ENCODE measurements at places on chromosomes 16 and 17.

GRCh38 chr16:78288888-78289287, 189.4 kb downstream of the WWOX start:
- DNase-seq, result no peak

DNA sequence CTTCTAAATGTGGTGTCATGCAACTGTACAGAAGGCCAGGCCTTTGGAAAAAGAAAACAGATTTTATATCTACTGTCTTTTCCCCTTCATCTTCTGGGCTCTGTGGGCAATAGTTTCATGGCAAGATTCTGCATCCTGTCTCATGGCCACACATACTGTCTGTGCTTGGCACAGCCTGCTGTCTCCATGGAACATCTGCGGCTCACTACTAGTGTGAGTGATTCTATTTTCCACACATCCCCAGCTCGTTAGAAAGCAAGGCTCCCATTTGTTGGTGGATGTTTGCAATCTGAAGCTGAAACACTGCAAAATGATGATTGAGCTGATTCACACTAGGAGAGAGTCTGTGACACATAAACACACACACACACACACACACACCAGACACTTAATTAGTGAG, 32.4 kb downstream of the CACNG3 start:
- DNase-seq, result no peak

- DNase-seq, result no peak
Observed at GRCh38 chr16:14248791-14249190, 177.7 kb downstream of the MRTFB start.

DNA sequence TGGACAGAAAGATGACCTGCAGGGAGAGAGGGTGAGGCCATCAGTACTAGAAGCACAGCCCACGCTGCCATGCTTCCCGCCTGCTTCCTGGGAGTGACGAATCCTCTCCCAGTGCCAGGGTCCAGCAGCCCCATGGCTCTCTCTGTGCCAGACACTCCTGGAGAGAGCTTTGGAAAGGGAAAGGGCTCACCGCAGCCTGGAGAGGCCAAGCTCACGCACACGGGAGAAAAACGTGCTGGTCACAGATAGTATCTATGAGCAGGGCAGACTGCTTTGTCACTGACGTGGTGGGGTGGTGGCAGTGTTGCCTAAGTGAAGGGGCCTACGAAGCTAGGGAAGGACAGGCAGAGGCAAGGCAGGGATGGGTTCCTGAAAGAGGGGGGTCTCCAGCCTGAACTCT, 5.4 kb downstream of the WBP2 start:
- no peak for DNase-seq

GRCh38 chr17:48589831-48590606, at the start of gene HOXB3:
TSS of gene HOXB3 (minus strand) at chr17:48590241. CDS start at chr17:48552474, 37,767 bp downstream.
- DNase-seq, result no peak

DNA sequence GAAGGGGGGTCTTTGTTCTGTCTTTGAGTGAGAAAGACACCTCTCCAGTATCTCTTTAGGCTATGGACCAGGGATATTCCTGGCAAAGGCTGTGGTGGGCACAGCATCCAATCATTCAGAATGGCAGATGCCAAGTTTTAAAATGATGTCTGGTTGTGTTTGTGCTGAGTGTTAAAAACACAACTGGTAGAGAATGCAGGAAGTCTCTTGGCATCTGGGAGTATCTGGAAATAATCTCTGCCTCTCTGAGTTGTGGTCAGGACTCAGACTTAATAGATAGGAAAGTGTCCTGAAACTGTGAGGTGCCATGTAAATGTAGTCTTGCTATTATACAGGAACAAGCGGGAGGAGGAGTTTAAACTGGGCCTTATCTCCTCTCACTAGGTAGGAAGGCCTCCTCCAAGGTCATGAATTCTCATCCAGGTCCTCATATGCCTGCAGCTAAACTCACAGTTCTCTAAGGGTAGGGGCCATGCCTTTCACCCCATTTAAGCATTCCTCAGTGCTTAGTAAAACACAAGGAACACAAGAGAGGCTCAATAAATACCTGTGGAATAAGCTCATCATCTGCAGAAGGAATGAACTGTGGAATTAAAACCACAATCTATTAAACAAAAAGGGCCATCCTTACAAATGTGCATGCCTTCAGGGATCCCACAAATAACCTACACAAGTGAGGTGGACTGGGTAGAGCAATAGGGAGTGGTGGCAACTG, 317.6 kb downstream of the CBLN1 start:
- DNase-seq, result no peak

DNA sequence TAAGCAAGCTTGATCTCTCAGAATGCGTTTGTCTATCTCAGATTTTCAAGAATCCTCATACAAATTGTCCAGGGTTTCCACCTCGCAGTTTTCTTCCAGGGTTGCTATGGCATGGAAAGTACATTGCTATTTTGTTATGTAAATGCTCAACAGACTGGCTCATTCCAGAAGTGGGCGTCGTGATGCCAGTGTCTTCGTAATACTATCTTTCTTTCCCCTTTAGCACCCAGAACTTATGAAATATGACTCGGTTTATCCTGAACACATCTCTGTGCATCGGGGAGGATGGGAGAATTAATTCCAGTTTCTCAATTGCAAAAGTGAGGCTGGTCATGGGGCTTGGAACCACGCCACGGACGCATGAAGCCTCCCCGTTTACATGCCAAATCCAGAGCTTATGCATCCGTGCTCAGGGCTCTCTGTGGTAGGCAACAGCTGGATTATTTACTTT, 405.0 kb downstream of the WWOX start:
- peak; percentile 83 for DNase-seq

GRCh38 chr17:18368946-18369345, 5.6 kb upstream of the SHMT1 start:
- no peak for DNase-seq

DNA sequence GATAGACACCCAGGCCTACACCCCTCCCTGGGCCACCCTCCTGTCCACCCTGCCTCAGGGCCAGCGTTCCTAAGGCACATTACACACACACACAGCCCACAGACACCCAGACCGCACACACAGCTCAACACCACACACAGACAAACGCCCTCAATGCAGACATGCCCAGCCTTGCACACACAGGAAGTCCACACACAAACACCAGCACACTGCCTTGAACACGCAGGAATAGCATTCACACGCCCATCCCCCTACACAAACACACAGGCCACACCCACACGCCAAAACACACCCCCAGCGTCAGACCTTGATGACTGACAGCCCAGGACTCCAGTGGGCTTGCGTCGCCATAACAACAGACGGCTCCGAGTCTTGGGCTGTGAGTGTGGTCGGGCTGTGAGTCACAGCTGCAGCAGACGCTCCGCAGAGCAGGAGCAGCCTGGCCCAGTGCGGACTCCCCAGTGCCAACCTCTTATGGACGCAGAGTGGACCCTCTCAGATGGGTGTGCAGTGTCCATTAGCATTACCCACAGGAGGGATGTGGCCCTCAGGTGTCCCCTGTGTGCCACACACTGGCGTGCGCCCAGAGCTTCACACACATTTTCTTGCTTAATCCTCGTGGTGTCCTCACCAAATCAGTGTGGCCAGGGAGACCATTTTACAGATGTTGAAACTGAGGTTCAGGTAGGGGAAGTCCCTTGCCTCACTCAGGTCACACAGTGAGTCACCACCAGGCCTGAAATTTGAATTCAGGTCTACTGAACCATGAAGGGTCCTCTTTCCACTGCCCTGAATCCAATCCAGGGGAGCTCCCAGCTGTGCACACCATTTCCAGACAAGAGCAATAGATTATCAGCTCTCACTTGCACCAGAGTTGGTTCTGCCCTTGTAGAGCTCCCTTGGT, 17.8 kb upstream of the RAI1 start:
- DNase-seq, result peak; percentile 85
